ENCODE measurements at places on chromosomes 7 and 10.

DNA sequence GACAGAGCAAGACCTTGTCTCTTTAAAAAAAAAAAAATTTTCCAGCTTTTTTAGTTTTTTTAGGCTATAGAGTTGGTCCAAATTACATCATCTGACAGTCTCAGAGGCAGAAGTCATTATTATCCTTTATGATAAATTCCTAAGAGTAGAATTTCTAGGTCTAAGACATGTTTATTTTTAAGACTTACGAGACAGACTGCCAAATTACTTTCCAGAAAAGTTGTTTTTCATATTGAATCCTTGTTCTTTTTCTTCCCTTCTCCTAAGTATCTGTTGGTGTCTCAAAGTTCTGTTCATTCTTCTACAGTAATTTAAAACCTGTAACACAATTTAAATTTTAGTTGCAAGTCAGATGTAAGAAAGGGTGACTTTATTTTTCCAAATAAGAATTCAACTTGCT is 421.4 kb downstream of the GALNT17 start:
- DNase-seq, result no peak

DNA sequence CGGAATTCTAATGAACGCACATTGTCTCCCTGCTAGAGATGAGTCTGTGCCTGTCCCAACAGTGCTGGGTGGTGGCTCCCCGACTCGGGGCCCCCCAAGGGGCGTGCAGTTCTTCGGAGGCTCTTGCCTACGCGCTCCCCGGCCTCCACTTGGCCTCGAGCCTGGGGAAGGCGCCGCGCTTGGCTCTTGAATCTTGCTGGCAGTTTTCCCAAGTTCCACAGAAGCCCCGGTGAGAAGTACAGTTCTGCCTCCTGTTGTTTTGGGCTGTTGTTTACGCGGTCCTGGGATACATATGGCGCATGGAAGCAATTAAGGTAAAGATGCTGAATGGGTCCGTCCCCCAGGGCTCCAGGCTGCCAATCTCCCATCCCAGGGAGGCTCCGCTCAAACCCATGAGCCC is 32.6 kb upstream of the UNCX start:
- no peak for DNase-seq

DNA sequence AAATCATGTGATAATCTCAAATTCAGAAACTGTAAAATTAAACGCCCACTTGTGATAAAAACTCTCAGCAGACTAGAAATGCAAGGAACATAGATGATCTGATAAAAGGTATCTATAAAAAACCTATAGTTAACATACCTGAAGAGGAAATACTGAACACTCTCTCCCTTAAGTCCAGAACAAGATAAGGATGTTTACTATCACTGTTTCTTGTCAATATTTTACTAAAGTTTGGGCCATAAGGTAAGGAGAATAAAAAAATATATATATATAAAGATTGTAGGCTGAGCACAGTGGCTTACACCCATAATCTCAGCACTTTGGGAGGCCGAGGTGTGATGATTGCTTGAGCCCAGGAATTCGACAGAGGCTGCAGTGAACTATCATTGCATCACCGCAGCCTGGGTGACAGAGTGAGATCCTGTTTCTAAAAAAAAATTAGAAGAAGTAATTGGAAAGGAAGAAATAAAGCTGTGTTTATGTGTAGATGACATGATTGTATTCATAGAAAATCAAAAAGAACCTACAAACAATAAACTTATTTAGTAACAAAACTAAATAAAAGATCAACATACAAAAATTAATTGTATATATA is 28.4 kb downstream of the MPLKIP start:
- DNase-seq, result no peak

- DNase-seq, result no peak
Observed at GRCh38 chr7:130490888-130491804, 739 bp upstream of the MEST start.

Data from epithelial cell of proximal tubule (primary cell).